ENCODE measurements at places on chromosomes 5 and 9.

DNA sequence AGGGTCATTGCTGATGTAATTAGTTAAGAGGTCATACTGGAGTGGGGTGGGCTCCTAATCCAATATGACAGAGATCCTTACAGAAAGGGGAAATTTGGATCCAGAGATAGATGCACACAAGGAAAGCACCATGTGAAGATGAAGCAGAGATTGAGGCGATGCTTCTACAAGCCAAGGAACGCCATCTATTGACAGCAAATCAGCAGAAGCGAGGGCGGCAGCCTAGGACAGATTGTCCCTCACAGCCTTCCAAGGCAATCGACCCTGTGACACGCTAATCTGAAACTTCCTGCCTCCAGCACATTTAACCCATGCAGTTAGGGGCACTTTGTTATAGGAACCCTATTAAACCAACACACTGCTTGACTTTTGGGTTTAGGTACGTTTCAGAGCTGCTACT is 285.1 kb upstream of the DAP start:
- DNase-seq: no peak

DNA sequence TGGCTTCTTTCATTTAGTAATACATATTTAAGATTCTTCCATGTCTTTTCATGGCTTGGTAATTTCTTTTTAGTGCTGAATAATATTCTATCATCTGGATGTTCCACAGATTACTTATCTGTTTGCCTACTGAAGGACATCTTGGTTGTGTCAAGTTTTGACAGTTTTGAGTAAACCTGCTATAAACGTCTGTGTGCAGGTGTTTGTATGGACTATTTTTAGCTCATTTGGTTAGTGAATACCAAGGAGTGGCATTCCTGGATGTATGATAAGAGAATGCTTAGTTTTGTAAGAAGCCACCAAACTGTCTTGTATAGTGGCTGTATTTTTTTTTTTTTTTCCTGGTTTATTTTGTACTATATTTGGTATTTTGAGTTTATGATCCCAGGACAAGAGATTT is 38.4 kb downstream of the PRRC1 start:
- DNase-seq: no peak

DNA sequence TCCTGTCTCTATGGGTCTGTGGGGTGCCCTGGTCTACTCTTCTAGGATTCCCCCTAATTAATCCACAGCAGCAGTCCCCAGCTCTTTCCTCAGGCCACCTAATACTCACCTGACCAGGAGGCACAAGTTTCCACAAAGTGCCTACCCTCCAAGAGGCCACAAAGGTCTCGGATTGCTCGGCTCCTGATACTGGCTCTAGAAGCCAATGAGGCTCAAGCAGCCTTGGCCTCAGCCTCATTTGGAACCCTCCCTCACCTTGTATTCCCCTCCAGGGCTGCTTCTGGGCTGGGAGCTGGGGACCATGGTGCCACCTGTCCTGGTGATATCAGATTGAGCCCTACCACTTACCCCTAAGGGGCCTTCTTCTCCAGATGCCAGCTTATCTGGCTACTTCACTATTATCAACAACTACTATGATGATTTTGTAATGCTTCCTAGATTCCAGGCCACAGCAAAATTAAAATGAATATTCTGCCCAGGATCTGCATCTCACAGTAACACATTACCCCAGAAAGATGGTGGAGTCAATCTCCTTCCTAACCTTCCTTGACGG is 103.7 kb upstream of the SPOCK1 start:
- no peak for DNase-seq

GRCh38 chr9:89466451-89467277 is 31.2 kb downstream of the SEMA4D start:
- no peak for DNase-seq

GRCh38 chr9:89597711-89598362 is 7.0 kb upstream of the GADD45G start:
- no peak for DNase-seq

- DNase-seq: peak; percentile 72
These were observed 131.7 kb upstream of the GPR151 start for GRCh38 chr5:146647656-146648199.

DNA sequence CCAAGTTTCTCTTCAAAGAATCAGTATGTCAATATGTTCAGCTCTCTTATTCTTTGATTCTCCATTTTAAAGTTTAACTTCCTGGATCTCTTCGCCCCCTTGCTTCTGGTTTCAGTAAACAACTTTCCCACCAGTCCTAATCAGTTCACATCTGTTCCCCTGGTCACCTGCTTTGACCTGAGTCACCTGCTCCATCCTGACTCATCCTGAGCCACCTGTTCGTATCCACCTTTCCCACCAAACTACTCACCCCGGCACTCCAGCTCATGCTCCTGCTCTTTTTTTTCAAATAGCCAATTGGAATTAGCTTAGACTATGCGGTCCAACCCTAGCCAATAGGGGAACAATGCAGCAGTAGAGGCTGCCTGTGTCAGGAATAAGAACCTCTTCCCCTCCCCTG is 23.6 kb upstream of the CSF1R start:
- no peak for DNase-seq

DNA sequence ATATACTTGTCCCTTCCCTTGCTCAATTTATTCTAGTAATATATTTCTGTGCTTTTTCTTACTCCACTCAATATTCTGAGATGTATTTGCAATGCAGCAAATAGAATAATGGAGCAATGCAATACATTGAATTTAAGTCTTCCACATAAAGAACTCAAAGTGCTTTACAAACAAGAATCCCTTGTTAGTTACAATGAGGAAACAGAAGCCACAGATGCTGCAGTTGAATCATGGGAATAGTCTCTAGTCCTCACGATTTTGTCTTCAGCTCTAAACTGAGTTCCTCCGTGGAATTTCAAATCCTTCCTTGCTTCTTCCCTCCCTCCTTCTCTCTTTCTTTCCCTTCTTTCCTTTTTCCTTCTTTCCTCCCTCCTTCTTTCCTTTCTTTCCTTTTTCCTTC is 12.5 kb upstream of the TAS2R1 start:
- DNase-seq: no peak

DNA sequence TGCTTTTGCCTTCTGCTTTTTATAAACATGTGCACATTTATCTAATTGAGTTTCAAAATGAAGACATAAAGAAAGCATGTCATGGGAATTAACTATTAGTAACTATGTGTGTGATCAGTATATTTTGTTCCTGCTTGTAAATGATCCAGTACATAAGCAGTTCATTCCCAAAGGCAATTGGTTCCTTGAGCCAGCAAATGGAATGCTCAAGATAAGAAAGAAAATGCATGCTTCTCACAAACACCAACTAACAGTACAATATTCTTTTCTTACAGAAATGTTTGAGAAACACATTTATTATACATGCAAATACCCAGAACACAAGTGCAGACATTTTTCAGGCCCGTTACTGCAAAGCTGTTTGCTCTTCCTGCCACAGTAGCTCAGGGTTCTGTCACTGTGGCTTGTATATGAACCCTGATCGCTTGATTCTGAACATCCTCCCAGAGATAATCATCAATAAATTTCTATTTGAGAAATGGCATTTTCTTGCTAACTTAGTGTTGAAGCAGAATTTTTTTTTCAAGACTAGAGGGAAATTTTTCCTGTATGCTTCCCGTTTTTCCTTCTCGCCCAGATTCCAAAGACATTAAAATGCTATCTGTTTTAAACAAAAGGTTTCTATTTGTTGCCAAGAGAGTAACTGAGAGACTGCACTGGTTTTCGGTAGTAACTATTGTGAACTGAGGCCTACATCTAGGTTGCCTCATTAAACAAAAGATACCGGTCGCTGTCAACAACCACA is 1.9 kb downstream of the GNAQ start:
- DNase-seq: peak; percentile 8

DNA sequence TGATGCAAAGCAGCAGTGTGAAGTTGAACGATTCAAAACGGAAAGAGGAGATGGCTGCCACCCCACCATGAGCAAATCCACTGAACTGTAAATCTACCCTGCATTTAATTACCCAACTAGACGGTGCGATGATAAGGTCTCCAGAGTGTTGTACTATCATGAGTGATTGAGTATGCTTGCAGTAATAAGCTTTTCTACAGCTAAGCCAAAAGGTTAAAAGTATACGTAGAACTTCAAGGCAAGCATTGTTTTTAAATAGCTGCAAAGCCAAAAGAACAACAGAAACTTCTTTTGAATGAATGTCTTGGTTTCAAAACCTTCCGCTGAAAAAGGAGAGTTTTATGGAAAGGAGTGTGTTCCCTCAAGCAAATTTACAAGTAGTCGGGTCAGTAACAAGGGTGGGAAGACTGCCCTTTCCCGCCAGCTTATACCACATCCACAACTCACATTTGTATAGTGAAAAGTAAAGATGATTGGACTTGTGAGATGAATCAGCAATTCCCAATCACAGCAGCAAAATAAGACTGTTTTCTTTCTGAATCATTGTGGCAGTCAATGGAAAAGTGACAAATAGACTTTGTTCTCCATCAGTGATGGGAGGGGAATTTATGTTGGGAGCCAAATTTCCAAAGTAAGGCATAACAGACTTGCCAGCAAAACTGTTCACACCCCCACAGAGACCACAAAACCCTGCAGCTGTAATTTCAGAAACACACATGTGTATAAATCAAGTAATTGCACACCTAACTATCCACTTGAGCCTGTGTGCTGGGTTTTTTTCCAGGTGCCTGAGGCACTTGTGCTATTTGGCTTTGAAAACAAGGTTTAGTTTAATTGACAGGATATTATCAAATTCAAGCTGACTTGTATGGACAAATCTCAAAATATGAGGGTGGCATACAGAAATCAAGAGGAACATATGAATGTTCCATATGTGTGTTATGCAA is 407.7 kb upstream of the GRAMD2B start:
- DNase-seq: no peak

DNA sequence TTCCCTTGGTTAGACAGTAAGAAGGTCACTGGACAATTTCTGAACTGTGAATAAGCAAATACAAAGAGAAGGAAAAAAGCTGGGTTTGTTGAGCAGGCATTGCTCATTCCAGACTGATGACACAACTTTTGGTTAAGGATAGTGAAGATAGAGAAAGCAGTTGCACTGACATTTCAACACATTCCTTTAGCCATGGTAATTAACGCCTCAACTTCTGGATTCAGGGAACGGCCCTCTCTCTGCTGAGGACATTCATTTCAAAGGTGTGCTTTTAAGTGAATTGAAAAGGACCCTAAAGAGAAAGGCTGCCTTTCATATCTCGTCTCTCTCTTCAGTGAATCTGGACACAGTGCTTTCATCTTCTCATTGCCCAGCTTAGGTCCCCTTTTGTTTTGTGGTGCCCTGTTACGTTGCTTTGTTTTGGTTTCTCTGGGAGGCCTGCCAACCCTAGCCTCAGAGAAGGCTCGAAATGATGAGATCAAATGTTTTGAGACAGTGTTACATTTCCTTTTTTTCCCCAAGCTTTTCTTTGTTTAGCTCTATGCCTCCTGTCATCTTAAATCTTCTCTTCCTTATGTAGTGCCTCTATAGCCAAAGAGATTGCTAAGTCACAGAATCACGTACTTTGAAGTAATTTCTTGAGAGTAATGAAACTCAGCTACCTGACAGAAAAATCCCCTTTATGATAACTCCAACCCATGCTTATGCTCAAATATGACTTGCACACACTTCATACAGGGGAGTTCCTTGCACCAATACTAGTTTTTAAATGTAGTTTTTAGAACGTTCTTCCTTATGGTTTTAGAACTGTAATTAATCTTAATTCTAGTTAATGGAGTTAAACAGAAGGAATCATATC is 94.4 kb upstream of the IFNE start:
- DNase-seq: no peak

DNA sequence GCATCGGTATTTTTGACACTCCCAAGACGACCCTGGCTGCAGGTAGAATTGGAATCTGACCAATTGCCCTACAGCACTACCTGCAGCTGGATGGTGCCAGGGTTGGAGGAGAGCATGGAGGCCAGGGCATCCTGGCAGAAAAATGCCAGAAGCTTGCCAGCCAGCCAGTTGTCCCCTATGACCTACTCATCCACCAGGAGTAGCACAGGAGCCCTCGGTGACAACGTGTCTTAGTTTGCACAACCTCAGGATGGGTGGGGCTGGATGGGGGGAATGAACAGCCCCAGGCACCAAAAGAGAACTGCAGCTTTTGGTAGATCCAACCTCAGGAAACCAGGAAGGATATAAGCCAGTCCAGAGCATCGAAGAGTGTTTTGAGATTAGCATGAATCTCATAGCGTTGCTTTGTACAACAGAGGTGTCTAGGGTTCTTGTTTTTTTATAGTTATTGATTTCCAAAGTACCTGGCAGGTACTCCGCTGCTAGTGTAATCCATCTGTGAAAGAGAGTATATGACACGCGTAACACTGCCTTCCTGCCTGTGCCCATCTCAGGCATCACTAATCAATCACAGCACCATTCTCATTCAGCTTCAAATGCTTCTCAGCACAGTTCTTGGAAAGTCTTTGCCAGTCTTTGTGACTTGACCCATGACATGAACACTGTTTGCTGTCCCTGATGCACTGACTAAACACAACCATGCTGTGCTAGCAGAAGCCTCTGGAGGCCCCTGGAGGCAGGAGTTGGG is 36.7 kb upstream of the ASS1 start:
- DNase-seq: no peak

DNA sequence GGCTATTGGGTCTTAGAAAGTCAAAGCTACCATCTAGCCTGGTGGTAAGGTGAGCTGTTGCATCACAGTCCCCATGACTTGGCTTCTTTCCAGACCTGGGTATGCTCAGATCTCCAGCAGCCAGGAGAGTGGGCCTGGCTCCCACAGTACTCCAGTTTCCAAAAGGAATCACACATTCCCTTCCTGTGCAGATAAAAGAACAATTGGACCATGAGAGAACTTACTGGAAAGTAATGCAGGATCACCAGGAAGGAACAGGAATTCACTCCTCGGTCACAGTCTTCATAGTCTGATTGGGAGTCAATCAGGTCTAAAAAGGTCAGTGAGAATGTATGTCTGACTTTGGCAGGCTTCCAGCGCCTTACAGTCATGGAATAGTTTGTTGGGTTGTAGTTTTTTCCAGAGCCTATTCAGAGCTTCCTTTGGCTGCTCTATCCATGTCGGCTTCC is 47.8 kb upstream of the CD180 start:
- no peak for DNase-seq

DNA sequence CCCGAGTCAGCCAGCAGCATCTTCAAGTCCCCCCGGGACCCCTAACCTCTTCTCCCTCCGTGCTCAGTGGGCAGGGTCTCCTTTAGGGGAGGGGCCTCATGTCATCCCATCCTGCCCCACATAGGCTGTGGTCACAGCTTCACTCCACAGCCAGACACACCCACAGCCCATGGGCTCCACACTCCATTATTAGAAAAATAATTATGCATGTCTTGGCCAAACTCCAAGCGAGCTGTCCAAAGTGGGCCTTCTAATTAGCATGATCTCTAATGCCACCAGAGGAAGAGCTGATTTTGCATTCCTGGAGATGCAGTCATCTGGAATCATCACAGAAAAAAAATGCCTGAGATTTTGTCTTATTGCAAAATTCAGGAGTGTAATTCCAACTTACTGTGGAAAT is 418.2 kb downstream of the IRX2 start:
- DNase-seq: no peak

- no peak for DNase-seq
These were observed 17.8 kb downstream of the SERINC5 start for GRCh38 chr5:80238097-80238496.

DNA sequence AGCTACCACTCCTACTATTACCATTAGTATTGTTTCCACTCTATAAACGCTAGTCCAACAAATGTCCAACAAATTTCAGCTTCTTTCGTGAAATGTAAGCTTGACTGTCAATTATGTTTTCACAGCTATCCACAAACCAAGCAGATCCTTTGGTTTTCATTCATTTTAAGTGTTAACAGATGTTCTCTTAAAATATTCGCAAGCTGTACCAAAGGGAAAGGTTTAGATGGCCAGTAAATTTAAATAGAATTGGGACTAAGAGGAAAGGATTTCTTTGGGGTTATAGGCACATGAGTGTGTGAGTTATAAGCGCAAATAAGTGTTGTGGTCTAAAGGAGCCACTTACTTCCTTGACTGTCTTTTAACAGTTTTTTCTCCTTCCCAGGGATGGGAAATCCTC is 136.8 kb upstream of the ADRA1B start:
- DNase-seq: no peak
